H9 (cell line): ENCODE measurements at places on chromosomes 5 and 9.

DNA sequence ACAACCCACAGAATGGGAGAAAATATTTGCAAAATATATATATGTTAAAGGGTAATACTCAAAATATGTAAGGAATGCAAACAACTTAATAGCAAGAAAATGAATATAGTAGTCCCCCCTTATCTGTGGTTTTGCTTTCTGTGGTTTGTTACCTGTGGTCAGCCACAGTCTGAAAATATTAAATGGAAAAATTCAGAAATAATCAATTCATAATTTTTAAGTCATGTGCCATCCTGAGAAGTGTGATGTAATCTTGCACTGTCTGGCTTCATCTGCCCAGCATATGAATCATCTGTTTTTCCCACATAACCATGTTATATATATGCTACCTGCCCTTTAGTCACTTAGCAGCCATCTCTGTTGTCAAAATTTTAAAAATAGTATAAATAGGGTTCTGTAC is 11.7 kb downstream of the CER1 start:
- H3K27me3 ChIP-seq, result no peaks in the 10 kb centered on the region
- H3K4me3 ChIP-seq, result no peak overlapping the region
- no peak for DNase-seq

DNA sequence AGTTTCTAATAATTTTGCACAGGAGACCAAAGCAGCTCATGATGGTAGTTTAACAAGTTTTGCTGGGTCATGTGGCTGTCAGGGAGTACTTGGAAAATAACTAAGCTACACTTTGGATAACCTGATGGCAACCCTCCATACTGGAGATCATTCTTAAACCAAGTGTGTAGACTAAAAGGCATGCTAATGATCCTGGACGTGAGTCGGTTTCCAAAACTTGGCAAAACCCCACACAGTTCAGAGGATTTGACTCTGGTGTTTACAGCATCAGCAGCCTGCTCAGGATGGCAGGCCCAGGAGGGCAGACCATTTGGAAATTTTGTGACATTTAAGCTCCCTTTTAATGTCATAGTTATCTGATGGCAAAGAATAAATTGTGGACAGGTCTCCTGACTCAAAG is 196.5 kb upstream of the EFNA5 start:
- no peak overlapping the region for H3K4me3 ChIP-seq

- H3K27ac ChIP-seq, result no peak overlapping the region
- DNase-seq, result no peak
- no peak overlapping the region for H3K4me3 ChIP-seq
- no peaks in the 10 kb centered on the region for H3K27me3 ChIP-seq
- H3K36me3 ChIP-seq, result peaks cover 1% of the 10 kb centered on the region; the same call in 2 of the 3 replicates
Measured at GRCh38 chr9:130458027-130458803, 13.5 kb downstream of the ASS1 start.

DNA sequence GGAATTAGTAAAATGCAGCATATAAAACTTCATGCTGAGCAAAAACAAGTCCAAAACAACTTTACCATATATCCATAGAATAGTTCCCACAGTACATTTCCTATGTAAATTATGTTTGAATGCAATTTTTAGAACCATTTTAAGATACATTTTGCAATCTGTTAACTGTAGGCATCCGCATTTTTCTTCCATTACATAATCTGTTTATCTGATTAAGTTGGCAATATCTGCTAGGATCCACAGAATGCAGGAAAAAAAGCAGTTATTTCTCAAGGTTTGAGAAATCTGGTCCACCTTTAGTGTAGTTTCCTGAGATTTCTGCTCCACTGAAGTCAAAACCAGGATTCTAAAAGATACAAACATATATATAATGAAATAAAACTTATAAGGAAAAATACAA is 6.2 kb downstream of the NUDCD2 start:
- peaks cover 26% of the 10 kb centered on the region for H3K36me3 ChIP-seq
- H3K27me3 ChIP-seq, result no peaks in the 10 kb centered on the region
- H3K27ac ChIP-seq, result no peak overlapping the region
- no peaks in the 10 kb centered on the region for H3K4me1 ChIP-seq
- H3K4me3 ChIP-seq, result no peak overlapping the region
- DNase-seq, result no peak

- H3K4me1 ChIP-seq, result no peaks in the 10 kb centered on the region; the same call in 1 of the 2 replicates
- no peaks in the 10 kb centered on the region; the same call in 2 of the 3 replicates for H3K36me3 ChIP-seq
- H3K27ac ChIP-seq, result no peak overlapping the region
Measured at GRCh38 chr5:72507907-72508238, 663 bp upstream of the ZNF366 start.

- H3K4me1 ChIP-seq, result no peaks in the 10 kb centered on the region
- no peak overlapping the region for H3K27ac ChIP-seq
- DNase-seq, result no peak
Measured at GRCh38 chr5:80620211-80620610, 34.2 kb upstream of the MSH3 start.

DNA sequence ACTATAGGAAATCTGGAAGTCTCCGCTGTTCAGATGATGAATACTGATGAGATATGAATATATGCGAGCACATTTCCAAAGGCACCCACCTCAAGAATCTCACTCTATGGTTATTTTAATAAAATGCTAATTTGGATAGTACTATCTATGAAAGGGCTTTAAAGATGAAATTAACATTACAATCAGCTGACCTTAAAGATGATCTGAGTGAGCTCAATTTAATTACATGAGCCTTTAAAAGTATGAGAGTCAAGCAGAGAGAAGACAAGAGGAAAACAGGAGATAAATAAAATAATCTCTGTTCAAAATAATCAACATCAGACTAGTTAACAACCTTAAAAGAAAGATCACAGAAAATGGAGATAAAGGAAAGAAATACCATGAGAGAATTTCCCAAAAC is 474.1 kb upstream of the TUSC1 start:
- H3K27me3 ChIP-seq, result no peaks in the 10 kb centered on the region
- H3K4me1 ChIP-seq, result no peaks in the 10 kb centered on the region; the same call in 1 of the 2 replicates
- no peak overlapping the region for H3K27ac ChIP-seq
- H3K4me3 ChIP-seq, result no peak overlapping the region
- H3K36me3 ChIP-seq, result peaks cover 4% of the 10 kb centered on the region
- DNase-seq, result no peak

- H3K4me1 ChIP-seq, result peaks cover 8% of the 10 kb centered on the region
- no peaks in the 10 kb centered on the region for H3K36me3 ChIP-seq
- H3K27ac ChIP-seq, result no peak overlapping the region
- no peak for DNase-seq
- H3K27me3 ChIP-seq, result no peaks in the 10 kb centered on the region
Measured at GRCh38 chr9:127767909-127768331, 10.5 kb downstream of the SH2D3C start.

- H3K27me3 ChIP-seq, result no peaks in the 10 kb centered on the region
- DNase-seq, result no peak
Measured at GRCh38 chr9:127126971-127127370, 4.5 kb upstream of the ANGPTL2 start.

GRCh38 chr5:79759848-79760247 is 70.2 kb downstream of the CMYA5 start:
- no peak overlapping the region for H3K27ac ChIP-seq
- no peak overlapping the region for H3K4me3 ChIP-seq
- no peaks in the 10 kb centered on the region for H3K36me3 ChIP-seq
- DNase-seq, result no peak
- no peaks in the 10 kb centered on the region for H3K4me1 ChIP-seq
- no peaks in the 10 kb centered on the region for H3K27me3 ChIP-seq

DNA sequence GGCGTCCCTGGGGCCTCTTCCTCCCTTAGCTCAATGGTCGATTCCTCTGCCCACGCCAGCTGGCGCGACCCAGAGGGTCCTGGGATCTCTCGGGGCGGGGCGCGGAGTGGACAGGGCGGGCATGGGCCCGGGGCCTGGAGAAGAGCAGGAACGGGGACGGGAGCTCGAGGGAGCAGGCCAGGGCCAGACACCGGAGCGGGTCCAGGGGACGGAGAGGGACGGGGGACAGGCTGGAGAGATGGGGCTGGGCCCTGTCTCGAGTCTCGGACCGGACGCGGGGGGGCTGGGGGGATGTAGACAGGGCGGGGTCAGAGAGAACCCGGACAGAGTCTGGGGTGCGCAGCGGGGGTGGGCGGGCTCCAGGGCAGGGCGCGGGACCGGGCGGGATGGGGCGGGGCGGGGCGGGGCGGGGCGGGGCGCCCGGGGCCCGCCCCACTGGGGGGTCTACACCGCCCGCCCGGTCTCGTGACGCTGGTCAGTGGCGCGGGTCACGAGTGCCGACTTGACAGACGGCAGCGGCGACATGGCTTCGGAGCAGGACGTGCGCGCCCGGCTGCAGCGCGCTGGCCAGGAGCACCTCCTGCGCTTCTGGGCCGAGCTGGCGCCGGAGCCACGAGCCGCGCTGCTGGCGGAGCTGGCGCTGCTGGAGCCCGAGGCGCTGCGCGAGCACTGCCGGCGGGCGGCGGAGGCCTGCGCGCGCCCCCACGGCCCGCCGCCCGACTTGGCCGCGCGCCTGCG is at the start of gene UAP1L1:
Gene UAP1L1, plus strand, starts transcription at position 508 of the 738 bp plus-strand sequence. Its CDS starts 16 bp downstream, at position 524.
- no peak within 1 kb of the TSS for H3K27ac ChIP-seq
- peak within 1 kb of the TSS; percentile 76 for H3K4me3 ChIP-seq
- no peaks in the 10 kb centered on the region; the same call in 1 of the 2 replicates for H3K36me3 ChIP-seq
- peaks cover 7% of the 10 kb centered on the region; the same call in 1 of the 2 replicates for H3K27me3 ChIP-seq
- H3K4me1 ChIP-seq, result peaks cover 3% of the 10 kb centered on the region; the same call in 1 of the 2 replicates

DNA sequence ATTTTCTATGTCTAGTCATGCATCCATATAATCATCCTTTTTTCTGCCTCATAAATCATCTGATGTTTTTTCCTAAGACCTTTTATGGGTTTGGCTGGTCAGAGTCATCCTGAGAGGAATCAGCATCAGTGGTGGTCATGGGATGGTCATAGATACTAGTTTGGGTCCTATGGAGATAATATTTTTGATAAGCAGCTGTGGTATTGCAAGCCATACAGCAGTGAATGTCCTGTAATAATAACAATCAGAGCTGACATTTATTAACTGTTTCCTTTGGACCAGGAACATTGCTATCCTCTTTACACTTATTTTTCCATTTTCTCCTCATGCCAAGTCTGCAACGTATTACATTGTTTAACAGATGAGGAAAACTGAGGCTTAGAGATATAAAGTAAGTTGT is 83.1 kb downstream of the TEX10 start:
- no peaks in the 10 kb centered on the region for H3K27me3 ChIP-seq
- H3K36me3 ChIP-seq, result peaks cover 9% of the 10 kb centered on the region; the same call in 2 of the 3 replicates
- no peak for DNase-seq
- no peak overlapping the region for H3K4me3 ChIP-seq

- no peak overlapping the region for H3K27ac ChIP-seq
- H3K4me3 ChIP-seq, result peak overlapping the region; percentile 22; the same call in 1 of the 2 replicates
- DNase-seq, result no peak
- peaks cover 2% of the 10 kb centered on the region; the same call in 1 of the 2 replicates for H3K4me1 ChIP-seq
- H3K27me3 ChIP-seq, result no peaks in the 10 kb centered on the region
- no peaks in the 10 kb centered on the region for H3K36me3 ChIP-seq
Measured at GRCh38 chr5:128681764-128682592, 143.9 kb upstream of the FBN2 start.

DNA sequence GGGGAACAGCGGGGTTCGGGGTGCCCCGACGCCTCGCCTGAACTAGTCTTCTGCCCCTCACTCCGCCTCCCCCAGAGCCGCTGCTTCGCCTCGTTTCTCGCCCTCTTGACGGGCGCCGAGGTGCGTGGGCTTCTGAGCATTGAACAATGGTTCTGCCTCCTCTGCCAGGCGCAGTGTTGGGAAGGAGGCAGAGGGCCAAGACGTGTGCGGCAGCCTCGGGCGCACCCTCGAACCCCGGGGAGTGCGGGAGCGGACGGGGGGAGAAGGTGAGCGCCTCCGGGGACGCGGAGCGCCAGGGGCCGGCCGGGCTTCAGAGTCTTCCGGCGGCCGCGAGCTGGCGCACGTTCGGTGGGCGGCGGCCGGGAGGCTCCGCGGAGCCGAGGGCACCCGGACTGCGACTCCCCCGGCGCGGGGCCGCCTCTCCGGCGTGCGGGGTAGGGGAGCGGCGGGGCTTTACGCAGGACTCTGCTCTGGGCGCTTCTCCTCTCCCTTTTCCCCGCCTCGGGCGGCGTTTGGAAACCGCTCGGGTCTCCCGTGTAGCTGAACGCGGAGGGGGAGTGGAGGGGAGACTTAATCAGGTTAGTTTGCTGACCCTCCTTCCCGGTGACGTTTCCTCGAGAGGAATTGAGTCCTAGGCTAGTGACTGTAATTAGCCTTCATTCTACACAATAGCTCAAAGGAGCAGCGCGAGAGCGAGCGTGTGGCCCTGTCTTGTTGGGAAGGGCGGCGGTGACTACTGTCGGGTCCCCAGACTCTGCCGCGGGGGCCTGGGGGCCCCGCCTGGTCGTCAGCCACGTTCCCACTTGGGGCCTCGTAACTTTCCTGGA is 1.1 kb downstream of the VLDLR start:
- H3K36me3 ChIP-seq, result peaks cover 8% of the 10 kb centered on the region; the same call in 1 of the 2 replicates
- 0 out of 2 replicates have a peak, but pooled peaks cover 2% of the 10 kb centered on the region for H3K27me3 ChIP-seq

- H3K27me3 ChIP-seq, result no peaks in the 10 kb centered on the region
- peaks cover 3% of the 10 kb centered on the region; the same call in 1 of the 2 replicates for H3K4me1 ChIP-seq
- DNase-seq, result no peak
- no peak overlapping the region for H3K27ac ChIP-seq
- H3K4me3 ChIP-seq, result no peak overlapping the region
Measured at GRCh38 chr9:98374385-98375051, 119.1 kb upstream of the TBC1D2 start.

DNA sequence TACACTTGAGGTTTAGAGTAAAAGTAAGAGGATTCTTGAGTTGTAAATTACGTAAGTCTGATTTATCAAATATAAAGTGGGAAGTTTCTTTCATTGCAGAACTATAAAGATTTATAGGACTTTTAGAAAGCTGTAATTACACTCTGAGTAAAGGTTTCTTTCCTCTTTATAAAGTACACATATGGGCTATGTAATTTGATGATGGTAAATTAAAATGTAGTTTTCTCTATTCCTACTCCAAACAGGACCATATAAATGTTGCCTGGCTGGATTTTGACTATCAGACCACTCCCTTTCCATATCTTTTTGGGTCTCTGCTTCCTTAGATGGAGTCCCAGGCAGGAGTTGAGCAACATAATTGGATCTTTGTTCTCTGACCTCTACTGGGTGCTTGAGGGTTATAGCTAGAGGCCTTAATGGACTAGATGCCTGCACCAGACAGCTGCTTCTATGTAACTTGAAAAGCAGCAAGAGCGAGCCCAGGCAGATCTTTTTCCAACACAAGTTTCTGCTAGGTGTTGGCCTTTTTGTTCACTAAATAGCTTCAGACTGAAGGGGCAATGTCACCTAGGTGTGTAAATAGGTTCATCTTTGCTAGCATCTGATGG is 11.4 kb upstream of the TEX48 start:
- H3K27ac ChIP-seq, result no peak overlapping the region
- DNase-seq, result no peak
- H3K4me3 ChIP-seq, result no peak overlapping the region
- H3K4me1 ChIP-seq, result no peaks in the 10 kb centered on the region
- no peaks in the 10 kb centered on the region for H3K36me3 ChIP-seq

GRCh38 chr9:68672215-68672614 is 32.8 kb upstream of the PIP5K1B start:
- DNase-seq, result no peak
- no peaks in the 10 kb centered on the region for H3K27me3 ChIP-seq

DNA sequence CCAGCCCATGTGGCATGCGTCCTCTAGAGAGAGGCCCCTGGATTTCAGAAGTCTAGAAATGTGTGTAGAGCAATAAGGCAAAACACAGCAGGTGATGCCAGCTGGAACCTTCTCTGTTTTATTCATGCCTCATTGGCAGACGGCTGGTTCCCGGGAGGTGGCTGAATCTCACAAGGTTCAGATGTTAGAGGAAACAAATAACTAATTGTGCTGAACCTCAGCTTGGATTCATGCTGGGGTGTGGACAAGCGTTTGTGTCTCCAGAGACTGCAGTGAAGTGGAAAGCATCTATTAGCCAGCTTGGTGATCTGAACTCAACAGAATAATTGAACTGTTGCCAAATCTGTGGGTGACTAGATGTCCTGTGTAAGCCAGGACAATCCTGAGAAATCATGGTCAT is 131.1 kb upstream of the NR4A3 start:
- H3K4me1 ChIP-seq, result no peaks in the 10 kb centered on the region
- DNase-seq, result no peak
- H3K4me3 ChIP-seq, result no peak overlapping the region
- no peak overlapping the region for H3K27ac ChIP-seq
